ENCODE measurements at places on chromosomes 5 and 9. TPM values are rescaled to one million over a fixed set of nuclear protein-coding genes. Genes with fewer than 3 reads are reported as not detected.

DNA sequence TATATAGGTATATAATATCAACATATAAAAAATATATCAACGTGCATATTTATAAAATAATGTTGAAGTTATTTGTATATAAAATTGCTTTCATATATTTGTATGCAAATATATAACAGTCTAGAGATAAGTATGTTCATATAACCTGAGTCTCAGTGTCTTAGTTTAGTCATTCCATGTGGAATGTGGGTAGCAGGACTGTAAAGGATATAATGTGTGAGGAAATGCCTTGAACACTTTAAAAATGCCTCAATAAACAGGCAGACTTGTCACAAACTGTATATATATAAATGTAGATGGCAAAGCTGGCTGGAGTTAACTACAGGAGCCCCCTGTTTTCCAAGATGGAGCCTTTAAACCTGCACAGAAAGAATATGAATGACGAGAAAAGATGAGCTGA, 48.4 kb downstream of the CCDC125 start:
- no peak for DNase-seq

Gene INSL4
- not detected for total RNA-seq

- DNase-seq = no peak
Measured at GRCh38 chr9:123361086-123361730, 5.2 kb downstream of the CRB2 start.

- no peak for DNase-seq
Measured at GRCh38 chr5:77952636-77953212, 176.6 kb upstream of the TBCA start.

DNA sequence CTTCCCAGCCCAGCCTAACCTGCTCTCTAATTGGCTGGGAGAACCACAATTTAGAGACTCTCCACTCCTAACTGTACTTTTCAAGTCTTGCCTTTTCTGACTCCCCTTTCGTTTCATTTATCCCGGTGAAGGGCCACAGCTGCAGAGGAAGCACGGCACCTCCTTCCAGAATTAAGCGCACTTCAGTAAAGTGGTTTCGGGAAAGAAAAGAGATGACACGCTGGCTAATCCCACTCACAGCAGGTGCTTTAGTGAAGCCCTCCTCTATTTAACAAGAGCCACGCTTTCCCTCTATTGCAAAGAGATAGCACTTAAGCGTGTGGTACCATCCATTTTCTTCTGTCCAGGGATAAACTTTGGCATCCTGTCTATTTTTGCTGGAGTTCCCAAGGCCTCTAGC, 4.8 kb downstream of the DNAH5 start:
- no peak for DNase-seq

- DNase-seq = no peak
Measured at GRCh38 chr9:6096821-6097220, 81.4 kb upstream of the RANBP6 start.

Data from CD8-positive, alpha-beta memory T cell (primary cell).